ENCODE measurements at places on chromosomes 5 and 9.

DNA sequence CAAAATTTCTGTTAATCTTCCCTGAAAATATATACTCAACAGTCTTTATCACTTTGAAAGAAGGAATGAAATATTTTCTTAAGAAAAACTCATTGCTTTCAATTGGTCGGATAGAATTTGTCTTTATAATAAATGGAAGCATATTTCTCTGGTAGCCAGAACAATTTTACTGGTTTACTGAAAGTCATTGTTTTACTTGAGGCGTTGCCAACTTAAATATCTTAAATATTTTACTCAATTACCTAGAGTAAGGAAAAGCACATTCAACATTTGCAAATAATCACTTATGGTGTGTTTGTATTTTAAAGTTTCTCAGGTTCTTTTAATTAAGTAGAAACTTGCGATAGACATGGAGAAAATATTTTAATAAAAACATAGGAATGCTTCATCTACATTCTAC is 1181.7 kb downstream of the EFNA5 start:
- DNase-seq, result no peak

DNA sequence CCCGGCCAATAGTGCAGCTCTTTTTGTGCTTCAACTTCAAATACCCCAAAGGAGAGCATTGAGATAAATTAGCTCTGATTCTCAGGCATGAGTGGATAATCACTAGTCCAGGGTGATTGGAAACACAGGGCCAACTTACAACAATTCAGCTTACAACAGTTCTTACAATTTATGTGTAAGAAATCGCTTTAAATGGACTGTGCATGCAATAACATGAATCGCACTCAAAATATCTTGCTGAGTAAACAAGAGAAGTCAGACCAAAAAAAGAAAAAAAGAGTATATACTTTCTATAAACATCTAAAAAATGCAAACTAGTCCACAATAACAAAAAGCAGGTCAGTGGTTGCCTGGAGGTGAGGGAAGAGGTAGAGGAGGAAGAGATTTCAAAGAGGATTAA is 150.6 kb upstream of the EDIL3 start:
- DNase-seq, result no peak

GRCh38 chr5:88736494-88736893 is 146.5 kb downstream of the MEF2C start:
- no peak for DNase-seq

DNA sequence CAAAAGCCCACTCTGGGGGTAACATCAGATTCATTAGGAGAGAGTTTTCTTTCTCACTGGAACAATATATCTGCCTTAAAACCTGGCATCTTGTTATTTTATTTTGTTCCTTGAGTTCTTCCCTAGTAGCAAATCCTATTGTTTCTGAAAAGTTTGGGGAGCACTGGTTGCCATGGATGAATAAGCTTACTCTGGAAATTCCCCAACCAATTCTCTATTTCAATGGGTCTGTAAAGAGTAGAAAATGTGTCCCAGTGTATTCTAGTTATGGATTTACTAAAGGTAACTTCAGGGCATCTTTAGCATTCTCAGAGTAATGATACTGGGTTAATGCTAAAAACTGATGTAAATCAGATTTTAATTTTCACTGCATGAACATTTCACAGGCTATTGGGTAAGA is 94.2 kb upstream of the S1PR3 start:
- DNase-seq, result no peak

GRCh38 chr9:34669809-34670562 is 7.5 kb upstream of the CCL27 start:
- no peak for DNase-seq

- no peak for DNase-seq
Observed at GRCh38 chr5:125057912-125058826, 311.7 kb upstream of the ZNF608 start.

DNA sequence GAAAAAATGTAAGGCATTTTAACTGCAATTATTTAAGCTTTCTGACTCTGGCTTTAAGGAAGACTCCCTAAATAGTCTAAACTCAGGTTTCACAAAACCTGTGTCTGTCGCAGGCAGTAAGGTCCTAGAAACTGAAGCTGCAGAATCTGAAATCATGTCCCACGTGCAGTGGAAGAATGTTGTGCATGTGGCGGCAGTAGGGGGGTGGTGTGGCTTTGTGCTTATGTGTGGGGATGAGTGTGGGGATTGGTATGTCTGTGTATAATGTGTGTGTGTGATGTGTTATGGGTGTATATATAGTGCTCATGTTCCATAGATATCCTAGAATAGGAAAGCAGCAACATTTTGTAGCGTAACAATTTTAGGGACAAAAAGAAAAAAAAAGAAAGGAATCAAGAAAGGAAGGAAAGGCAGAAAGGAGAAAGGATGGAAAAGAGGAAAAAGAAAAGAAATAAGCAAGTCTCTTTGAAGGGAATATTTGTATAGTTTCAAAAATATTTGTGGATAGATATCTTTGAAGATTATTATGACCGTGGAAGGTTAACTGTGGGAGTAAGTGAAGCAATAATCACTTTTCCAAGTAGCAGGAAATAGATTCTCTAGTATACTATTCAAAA is 6.6 kb downstream of the ANKDD1B start:
- no peak for DNase-seq

DNA sequence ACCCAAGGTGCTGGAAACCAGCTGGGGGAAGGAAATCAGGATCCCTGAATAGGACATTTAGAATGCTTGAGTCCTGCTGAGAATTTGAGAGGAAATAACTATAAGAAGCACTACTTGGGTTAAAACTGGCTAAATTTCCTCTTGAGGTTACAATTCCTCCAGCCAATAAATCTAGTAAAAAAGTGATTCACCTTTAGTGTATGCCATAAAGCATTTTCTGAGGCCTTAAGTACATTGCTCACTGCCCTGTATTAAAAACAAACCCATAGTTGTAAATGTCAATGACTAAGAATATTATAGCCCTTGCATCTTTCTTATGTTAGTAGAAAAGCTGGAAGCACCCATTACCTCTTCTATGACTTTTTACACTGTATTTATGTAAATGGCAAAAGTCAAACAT is 634.7 kb upstream of the ARRDC3 start:
- DNase-seq, result no peak

DNA sequence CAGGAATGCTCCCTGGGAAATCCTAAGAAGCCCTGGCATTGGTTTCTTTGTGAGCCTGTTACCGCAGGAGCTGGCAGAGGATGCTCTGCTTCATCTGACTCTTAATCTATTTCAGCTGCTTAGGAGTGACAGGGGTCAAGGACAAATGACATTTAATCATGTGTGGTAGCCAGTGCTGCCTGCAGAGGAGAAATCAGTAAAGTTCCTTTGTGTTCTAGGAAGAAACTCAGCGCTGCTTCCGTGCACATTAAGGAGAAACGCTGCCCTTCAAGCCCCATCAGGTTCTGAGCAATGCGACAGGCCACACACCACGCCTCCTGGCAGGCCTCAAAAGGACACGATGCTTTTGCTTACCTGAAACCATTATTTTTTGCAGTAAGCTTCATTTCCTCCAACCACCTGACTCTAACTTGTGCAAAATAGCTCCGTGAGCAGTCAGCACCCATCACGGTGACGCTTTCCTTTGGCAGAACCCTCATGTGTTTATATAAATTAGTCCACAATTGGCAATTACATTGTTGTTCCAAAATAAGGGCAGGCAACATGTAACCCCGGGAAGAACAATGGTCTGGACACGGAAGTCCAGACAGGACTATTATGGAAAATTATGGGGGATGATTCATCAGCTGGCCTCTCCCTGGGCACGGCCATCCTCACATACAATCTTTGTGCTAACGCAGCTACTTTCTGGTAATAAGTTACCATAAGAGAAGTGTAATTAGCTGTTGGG is 387.9 kb upstream of the DAP start:
- DNase-seq, result no peak

DNA sequence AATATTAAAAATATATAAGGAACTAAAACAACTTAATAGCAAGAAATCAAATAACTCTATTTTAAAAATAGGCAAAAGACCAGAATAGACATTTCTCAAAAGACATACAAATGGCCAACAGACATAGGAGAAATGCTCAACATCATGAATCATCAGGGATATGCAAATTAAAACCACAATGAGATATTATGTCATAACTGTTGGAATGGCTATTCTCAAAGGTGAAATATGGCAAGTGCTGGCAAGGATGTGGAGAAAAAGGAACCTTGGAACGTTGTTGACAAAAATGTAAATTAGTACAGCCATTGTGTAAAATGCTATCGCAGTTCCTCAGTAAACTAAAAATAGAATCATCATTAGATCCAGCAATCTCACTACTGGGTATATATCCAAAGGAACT is 468.5 kb downstream of the NFIB start:
- no peak for DNase-seq

GRCh38 chr5:139951296-139951924 is 91.7 kb downstream of the NRG2 start:
- no peak for DNase-seq

GRCh38 chr5:17893026-17893635 is 258.9 kb downstream of the TAF11L14 start:
- DNase-seq, result no peak

DNA sequence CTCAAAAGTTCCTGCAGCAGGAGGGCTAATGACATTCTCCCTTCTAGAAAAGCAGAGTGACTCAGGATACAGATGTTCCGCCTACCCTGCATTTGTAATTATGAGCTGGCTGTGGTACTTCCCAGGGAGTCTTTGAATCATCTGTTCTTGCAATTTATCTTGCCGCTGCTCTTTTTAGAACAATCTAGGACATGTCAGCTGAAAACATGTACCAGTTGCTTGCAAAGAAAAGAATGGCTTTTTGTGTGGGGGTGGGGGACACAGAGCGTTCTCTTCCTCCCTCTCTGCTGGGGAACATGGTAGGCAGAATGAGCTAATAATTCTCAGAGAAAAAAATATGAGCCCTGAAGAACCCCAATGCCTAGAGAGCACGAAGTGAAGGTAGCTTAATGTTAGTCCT is 51.7 kb upstream of the TUT7 start:
- DNase-seq, result no peak

DNA sequence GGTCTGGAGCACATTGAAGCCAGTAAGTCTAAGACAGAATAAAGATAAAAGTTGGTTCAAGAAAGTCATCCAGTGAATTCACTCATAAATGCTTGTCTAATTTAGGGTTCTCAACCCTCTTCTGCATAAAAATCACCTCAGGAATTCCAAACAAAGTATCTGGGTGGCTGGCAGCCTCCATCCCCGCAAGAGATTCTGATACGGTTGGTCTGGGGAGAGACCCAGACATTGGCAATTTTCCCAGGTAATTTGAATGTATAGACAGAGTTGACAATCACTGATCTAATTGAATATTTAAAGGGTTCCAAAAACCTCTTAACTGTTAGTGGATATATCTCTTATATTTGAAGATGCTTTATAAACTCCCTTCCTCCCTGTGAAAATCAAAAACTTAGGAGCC is 14.9 kb downstream of the ADAMTSL1 start:
- no peak for DNase-seq

DNA sequence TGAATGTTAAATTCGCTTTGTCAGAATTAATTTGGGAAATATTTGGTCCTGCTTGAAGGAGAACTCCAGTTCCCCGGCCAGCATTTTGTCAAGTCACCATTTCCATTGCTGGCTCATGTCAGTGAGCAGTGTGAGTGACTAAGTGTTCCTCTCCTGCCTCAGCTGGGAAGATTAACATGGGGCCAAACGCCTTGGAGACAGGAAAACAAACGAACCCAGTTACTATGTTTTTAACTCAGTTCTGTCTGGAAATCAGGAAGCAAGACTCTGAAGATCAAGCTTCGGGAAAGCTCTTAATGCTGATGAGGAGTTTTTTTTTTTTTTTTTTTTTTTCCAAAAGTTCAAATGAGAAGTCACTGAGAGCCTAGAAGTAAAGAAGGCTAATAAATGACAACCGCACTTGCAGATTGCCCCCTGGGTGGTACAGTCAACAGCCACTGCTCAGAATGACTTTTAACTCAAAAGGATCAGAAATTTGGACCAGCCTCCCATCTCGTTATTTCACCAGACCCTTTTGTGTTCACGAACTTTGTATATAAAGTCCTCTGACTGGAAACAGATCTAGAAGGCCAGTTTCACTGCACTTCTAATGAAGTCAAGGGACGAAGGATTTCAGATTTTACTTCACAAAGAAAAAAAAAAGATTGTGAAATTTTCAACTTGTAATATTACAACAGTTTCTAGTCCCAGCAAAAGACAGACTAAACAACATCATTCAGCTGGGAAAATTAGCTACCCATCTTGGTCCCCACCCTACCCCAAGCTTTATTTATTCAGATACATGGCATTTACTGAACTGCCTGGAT is 121.3 kb downstream of the LHFPL2 start:
- no peak for DNase-seq

DNA sequence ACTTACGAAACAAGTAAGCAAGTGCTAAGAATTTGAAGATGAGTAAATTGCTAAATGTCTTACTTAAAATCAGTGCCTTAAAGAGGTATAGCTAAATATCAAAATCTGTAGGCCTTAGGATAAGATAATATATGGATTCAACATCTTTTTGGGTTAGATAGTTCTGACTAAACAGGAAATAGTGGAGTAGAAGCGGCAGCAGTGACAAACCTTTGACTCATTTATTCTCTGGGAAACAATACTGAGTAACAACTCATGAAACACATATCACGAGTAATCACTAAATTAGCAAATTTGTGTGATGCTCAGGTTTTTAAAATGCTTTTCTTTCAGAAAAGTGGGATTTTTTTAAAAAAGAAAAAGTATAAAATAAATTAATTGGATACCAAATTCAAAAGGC is 762.1 kb upstream of the TYRP1 start:
- no peak for DNase-seq

DNA sequence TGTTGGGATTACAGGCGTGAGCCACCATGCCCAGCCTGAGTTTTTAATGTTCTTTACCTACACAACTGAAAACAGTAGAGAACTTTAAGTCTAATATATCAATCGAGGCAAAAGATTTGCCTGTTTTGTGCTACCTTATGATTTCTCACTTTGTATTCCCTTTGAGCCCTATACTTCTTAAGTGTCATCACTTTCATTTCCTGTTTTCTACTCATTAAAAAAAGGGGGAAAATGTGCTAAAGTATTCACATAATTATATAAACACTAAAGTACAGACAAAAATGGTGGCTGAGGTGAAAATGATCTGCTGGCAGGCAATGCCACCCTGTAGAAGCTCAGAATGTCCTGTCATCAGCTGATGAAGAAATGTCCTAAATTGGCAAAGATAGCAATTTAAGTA is 23.6 kb downstream of the ATG10 start:
- no peak for DNase-seq

DNA sequence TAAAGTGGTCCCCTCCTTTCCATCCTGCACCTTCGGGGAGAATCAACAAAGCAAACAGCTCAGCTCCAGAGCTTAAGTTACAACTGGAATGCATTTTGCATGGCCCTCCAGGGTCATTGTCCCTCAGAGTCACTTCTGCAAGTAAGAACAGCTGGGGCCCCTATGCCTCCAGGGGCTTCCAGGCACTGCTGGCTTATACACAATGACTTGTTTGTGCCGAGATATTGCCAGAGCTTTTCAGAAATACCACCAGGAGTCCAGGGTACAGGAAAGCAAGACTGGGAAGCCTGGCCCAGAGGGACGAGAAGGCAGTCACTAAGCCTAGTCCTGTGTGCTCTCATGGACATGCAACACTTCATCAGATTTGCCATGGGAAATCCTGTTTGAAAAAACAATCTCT is 11.3 kb downstream of the FRMD3 start:
- DNase-seq, result no peak

GRCh38 chr9:109013679-109014607 is 644 bp upstream of the CTNNAL1 start:
- DNase-seq, result no peak
